Nucleus accumbens (tissue), 56 donors: ENCODE measurements at places on chromosomes 12 and 14.
A peak's percentile ranks its signal among the peaks of the same experiment; 100 is the strongest.

DNA sequence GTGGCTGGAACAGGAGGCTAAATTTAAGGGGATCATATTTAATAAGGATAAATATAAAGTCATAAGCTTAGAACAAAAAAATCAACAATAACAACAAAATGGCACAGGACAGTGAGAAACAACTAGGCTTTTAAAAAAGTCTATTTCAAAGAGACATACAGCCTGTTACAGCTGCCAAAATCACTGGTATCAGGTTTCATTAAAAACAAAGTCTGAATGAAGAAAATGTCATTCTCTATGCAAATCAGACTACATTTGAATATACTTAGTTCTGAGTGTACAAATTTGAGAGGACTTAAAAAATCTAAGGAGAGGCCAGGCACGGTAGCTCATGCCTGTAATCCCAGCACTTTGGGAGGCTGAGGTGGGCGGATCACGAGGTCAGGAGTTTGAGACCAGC, 44.0 kb downstream of the TFCP2 start:
- no peak for DNase-seq

GRCh38 chr12:69978020-69978419, 153.0 kb downstream of the MYRFL start:
- DNase-seq, result no peak

GRCh38 chr12:115482943-115483342, 794.5 kb downstream of the MED13L start:
- no peak for DNase-seq

GRCh38 chr12:129304529-129304928, 451.3 kb downstream of the GLT1D1 start:
- no peak for DNase-seq

DNA sequence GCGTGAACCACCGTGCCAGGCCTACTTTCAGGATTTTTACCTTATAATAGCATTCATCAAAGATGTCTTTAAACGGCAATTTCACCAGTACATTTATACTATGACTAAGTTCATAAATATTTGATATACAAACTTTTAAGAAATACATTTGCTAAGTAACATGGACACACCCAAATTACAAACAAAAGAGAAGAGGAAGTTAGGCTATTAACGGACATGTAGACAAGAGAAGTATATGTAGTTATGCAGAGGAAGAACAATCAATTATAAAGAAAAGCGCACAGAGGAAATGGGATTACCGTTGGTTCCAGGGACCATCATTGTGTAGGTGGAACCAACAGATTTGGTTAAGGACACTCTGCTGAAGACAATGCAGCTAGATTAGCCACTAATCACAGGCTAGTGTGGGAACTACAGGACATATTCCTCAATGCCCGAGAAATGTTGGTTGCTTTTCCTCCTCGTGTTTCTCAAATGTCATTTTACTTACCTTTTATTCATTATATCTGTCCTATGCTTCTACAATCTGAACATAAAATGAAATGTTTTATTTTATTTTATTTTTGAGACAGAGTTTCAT, 24.0 kb upstream of the PKP2 start:
- no peak for DNase-seq

- DNase-seq, result no peak
These were observed 9.9 kb upstream of the CCT2 start for GRCh38 chr12:69575346-69575745.

DNA sequence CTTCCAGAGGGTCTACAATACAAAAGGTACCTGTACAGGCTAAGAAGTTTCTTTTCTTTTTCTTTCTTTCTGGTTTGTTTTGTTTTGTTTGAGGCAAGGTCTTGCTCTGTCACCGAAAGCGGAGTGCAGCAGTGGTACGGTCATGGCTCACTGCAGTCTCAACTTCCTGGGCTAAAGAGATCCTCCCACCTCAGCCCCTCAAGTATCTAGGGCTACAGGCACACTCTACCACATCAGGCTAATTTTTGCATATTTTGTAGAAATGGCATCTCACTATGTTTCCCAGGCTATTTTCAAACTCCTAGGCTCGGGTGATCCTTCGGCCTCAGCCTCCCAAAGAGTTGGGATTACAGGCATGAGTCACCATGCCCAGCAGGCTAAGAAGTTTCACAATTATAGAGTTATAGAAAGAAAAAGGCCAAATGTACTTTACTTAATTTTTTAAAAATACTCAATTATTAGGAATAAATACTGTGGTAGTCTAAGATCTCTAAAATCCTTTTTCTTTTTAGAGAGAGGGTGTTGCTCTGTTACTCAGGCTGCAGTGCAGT, 3.0 kb upstream of the PIGH start:
- no peak for DNase-seq

DNA sequence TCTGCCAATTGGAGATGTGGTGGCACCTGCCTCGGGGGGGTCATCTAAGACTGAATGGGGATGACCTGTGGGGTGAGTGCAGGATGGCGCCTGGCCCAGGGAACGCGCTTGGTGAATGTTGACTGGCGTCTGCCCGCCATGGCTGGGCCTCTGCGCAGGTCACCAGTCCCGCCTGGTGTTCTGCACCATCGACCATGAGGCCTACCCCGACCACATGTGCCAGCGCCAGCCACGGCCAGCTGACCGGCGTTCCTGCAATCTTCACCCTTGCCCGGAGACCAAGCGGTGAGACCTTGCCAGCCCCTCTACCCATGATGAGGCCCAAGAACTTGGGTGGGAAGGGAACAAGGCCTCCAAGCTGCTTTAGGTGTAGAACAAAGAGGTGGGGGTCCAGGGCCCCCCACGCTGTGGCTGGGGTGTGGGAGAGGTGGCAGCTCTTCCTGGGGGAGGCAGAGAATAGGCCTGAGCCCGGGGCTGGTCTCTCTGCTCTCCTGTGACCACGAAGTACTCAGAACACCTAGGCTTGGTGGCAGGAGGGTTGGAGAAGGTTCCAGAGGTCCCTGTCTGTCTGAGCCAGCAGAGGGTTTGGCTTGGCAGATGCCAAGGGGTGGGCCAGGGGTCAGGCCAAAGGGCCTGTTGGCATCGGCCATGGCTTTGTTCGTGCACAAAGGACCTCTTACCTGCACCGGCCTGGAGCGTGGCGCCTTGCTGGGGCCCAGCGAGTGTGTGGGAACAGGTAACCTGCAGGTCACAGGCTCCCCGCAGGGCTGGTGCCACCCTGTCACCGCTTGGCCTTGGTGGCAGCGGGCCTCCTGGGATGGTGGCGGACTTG, 15.4 kb downstream of the PAPLN start:
- DNase-seq, result no peak

DNA sequence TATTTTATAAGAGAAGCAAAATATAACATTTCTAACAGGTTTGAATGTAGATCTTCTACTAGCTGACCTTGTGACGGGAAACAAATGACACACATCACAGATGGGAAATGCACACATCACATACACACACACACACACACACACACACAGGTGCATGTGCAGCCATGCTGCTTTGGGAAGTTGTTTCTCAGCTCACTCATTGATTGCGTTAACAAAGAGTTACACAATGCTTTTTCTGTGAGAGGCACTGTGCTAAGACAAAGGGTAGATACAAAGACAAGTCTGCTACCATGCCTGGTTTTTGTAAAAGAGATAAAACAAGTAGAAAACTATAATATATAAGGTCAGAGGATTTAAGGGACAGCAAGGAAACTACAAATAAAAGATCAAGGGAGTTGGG, 1.3 kb upstream of the NR1H4 start:
- no peak for DNase-seq

- no peak for DNase-seq
These were observed 72.5 kb upstream of the SRRM4 start for GRCh38 chr12:118908811-118909210.

DNA sequence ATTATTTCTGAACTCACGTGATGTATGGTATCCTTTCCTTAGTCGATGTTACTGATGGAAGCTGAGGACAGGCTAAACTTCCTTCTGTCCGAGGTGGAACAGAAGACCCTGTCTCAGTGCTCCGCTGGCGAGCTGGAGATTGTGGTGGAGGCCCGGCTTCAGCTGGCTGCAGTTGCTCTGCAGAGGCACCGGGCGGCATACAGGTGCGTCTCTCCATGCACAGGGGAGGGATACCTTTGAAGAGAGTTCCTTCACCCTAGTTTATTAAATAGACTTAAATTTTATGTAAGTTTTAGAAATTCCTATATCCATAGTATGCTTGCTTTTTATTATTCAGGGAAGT, 186.7 kb upstream of the NEDD1 start:
- no peak for DNase-seq

DNA sequence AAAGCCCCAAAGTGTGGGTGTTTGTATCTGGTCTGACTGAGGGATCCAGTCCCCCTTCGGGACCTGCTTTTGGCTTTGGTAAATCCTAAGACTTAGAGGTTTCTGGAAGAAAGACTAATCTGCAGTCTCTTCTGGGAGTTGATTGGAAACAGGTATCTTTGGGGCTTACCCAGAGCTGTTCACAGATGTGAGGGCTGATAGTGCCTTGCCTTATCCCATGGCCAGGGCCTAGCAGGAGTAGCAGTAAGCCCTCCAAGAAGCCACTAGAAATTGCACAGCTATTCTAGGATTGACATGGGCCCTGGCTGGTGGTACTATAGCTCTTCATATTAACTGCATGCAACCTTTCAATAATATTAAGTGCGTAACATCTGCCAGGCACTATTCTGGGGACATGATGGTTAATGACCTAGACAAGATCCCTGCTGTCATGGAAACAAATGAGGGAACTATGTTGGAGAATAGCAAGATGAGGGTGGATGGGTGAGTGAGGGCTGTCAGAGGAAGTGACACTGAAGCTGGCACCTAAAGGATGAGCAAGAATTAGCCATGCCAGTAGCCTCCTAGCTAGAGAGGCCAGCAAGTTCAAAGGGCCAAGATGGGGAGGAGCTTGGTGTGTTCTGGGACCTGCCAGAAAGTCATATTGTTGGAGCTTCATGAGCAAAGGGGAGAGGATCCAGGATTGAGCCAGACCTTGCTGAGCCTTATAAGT, 71.7 kb downstream of the CRADD start:
- DNase-seq, result no peak

- DNase-seq, result no peak
These were observed 90.1 kb upstream of the DACT1 start for GRCh38 chr14:58547649-58548048.

DNA sequence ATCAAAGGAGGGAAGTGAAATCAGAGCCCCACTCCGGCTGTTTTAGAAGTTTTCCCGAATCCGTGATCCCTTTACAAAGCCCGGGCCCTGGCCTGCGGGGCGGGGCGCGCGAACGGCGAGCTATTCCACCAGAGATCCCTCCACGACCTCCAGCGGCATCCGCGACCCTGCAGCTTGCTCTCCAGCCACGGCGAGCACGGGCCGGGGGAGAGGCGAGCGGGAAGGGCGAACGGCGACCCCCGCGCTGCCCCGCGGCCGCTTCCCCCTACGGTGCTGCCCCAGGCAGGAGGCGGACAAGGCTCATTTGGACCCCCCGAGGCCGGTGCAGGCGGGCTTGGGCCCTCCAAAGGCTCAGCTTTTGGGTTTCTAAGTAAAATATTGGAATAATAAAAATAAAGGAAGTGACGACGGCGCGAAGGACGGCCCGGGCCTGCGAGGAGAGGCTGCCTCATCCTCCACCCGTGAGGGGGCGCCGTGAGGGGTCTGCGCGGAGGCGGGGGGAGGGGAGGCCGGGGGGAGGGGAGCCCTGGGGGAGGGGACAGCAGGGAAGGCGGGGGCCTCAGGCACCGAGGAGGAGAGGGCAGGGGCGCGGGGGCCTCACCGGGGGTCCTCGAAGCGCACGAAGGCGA, 613 bp downstream of the SRSF9 start:
- peak; percentile 64 for DNase-seq

DNA sequence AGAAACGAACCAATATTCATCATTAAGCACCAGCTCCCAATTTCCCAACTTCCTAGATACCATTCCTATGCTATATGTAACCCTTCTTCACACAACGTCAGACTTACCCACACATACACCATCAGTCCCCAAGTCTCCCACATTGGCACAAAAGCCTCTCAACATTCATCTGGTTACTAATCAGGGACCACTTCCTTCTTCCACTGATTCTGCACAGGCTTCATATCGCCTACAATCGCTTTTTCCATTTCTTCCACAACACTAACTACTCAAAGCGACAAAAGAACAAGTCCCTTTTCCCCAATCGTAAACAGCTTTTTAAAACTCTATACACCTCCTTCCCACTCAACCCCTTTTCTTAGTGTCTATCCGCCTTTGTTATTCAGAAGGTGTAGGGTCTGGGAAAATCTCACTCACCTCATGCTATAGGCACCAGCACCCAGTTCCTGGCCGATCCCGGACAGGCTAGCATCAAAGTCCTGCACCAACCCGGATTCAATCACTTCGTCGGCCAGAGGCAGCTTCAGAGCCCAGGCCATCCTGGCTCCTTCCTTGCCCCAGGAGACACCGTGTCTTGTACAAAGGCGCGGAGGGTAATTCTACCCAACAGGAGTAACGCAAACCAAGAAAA, 936 bp downstream of the TFCP2 start:
- no peak for DNase-seq

DNA sequence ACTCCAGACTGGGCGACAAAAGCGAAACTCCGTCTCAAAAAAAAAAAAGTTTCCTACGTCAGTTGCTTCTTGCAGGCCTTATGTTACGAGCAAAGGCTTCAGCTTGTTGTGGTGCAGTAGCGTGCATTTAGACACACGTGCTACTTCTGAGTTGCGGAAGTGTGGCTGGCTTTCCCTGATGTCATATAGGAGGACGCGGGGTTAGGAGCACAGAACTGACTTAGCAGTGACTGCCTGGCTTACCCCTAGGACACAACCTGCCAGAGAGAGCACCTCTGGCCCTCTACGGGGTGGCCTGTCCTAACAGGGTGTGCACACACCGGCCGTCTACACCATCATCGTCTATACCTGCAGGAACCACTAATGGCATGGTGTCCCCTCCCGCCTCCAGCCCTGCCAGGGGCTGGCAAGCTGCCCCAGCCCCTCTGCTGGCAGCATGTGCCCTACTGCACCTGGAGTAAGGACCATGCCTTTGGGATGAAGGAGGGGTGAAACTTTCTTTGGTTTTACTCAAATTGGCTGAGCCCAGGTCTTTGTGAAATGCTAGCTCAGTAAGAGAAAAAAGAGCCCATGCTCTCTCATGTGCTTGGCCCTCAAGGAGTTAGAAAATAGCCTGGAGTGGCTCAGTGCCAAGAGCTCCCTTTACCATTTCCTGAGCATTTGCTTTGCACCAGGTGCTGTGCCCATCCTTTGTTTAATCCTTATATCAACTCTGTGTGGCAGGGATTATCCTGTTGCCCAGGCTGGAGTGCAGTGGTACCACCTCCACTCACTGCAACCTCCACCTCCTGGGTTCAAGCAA, 1.7 kb upstream of the GPR68 start:
- DNase-seq, result no peak
